ENCODE measurements at places on chromosomes 1 and 21. TPM values are rescaled to one million over a fixed set of nuclear protein-coding genes. Genes with fewer than 3 reads are reported as not detected.

DNA sequence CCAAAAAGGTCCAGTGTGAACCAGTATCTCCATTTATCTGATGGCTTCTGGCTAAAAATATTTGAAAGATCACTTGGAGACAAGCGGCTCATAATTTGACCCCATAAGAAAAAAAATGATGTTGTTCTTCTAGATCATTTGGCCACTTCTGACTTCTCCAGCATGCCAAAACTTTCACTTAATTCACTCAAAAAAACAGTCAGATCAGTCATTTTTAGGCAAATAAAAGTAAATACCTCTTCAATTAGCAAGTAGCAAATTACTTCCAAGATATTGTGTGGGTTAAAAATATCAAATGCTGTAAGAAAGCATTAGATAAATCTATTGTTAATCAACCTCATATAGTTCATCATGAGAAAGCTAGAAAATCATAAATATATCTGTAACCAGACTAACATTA is 106.0 kb downstream of the ZC3H11B start:
- DNase-seq, result no peak

DPYD gene
- polyA plus RNA-seq, result 11.9 TPM

GRCh38 chr1:93235261-93235660 is 54.7 kb downstream of the CCDC18 start:
- DNase-seq, result no peak

CA6 gene
- polyA plus RNA-seq, result 0.12 TPM

MATN1 gene
- polyA plus RNA-seq, result 0.23 TPM

DNA sequence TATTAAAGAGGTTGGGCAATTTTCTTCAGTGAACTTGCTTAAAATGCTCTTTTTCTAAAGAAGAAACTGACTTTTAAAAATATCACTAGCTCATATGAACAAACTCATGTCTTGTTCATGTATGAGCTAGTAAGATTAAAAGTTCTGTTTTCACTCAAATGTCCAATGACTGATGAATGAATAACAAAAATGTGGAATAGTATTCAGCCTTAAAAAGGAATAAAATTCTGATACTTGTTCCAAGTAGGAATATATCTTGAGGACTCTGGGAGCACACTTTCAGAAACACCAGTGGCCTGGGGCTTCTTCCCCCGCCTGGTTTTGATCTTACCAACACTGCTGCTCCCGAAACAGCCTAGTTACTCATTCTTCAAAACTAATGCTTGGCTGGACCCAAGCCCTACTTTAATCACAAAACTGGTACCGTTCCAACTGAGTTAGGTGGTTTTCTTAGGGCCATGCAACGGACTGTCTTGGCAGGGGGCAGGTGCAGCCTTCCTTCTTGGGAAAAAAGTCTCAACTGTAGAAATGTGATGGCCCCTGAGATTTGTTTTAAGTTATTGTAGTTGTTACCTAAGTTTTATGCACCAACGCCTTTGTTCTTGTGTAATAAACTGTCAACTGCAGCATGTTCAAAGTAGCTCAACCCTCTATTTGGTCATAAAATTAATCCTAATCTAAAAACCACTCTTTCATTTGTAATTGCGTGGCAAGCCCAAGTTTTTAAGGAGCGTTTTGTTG is 116.0 kb downstream of the ETS2 start:
- no peak for DNase-seq

- DNase-seq, result no peak
Measured at GRCh38 chr1:151003180-151003579, 3.5 kb downstream of the MINDY1 start.

- DNase-seq, result no peak
Measured at GRCh38 chr1:208204779-208205178, 39.4 kb downstream of the PLXNA2 start.

TNFAIP8L2 gene
- 1.6 TPM for polyA plus RNA-seq

MR1 gene
- 3.6 TPM for polyA plus RNA-seq

TNFRSF14 gene
- 17.8 TPM for polyA plus RNA-seq

CHAF1B gene
- 11.4 TPM for polyA plus RNA-seq

DNA sequence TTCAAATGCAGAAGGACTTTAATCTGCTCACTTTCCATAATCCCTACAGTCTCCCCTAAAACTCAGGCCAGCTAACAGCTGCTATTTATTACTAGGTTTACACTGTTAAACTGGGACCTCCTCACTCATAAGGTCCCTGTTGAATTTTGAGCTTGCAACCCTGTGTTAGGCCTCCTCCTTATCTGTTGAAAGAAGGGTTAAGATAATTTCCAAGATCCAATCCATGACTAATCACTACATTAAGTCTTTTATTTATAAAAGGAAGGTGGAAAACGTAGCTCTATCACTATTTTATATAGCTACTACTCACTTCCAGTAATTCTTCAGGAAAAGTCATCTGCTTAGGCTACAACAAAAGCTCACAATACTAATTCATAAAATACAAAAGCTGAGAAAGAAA is 79.5 kb downstream of the EVI5 start:
- DNase-seq, result no peak

ZSCAN20 gene
- polyA plus RNA-seq, result 5.9 TPM

- no peak for DNase-seq
Measured at GRCh38 chr1:223208164-223209076, 65.4 kb upstream of the TLR5 start.

- no peak for DNase-seq
Measured at GRCh38 chr1:33274446-33274845, 18.2 kb downstream of the ZNF362 start.

DNA sequence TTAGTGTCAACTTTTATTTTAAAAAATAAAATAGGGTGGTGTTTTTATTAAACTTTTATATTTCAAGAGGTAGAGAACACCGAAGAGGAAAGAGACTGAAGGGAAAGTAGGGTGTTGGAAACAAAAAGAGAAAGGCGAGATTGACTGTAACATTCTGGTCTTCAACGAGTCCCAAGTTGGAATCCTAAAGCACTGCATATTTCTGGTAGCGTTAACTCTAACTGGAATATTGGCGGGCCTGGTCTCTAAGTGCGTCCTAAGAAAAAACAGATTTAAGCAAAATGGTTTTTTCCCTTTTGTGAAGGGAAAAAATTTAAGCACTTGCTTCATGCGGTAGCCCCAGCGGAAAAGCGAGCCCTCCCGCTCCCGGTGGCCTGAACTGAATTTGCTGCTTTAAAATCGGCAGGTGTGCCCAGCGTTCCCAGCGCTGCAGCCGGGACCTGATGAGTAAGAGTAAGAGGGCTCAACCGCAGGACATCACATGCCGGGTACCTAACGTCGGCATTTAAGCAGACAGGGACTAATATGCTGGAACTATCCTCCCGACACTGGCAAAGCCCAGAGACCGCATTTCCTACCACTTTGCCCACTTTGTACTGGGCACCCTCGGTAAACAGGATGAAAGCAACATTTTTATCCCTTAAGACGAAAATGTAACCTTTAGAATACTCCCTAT is 30.5 kb upstream of the NFIA start:
- no peak for DNase-seq

GRCh38 chr1:15187175-15188129 is 33.9 kb downstream of the TMEM51 start:
- no peak for DNase-seq

DNA sequence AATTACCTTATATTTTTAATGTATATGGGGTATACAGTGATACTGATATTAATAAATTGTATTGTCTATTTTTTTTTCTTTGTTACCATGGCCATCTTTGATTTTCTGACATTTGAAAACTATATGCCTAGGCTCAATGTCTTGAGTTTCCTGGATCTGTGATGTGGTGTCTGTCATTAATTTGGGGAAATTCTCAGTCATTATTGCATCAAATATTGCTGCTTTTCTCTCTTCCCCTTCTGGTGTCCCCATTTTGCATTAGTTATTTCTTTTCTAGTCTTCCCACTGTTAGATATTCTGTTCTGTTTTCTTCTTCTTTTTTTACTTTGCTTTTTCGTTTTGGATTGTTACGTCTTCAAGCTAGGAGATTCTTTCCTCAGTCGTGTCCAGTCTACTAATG is 33.8 kb downstream of the ZBTB40 start:
- no peak for DNase-seq

DNA sequence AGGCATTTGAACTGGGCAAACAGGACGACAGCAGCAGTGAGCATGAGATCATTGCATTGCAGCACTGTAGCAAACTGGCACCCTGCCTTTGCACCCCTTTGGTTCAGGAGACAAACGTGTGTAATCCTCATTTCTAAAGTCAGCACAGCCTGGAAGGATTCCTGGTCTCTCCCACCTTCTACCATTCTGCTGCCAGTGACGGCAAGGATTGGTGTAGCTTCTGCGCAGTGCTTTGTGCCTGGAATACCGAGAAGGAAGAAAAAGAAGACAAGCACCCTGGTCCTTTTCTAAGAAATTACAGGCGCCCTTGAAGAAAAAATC is 805.3 kb downstream of the USP25 start:
- DNase-seq, result no peak

- no peak for DNase-seq
Measured at GRCh38 chr1:226651041-226651731, 87.9 kb downstream of the ITPKB start.

DNA sequence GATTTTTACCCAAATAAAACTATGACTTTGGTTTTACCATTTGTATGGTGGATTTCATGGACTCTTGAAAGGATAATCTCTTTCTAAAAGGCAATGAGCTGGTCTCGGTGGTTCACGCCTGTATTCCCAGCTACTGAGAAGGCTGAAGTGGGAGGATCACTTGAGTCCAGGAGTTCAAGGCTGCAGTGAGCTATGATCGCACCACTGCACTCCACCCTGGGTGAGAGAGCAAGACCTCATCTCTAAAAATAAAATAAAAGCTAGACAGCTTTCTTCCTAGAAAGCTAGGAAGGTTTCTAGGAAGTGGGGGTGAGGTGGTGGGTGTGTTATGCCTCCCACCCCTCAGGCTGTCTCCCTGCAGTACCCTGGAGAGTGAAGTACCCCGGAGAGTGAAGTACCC is 54.0 kb upstream of the L1TD1 start:
- no peak for DNase-seq

GRCh38 chr1:89958851-89959654 is 35.9 kb upstream of the ZNF326 start:
- no peak for DNase-seq

- no peak for DNase-seq
Measured at GRCh38 chr1:206449565-206449964, 20.7 kb upstream of the IKBKE start.

CORT gene
- 2.6 TPM for polyA plus RNA-seq

- DNase-seq, result no peak
Measured at GRCh38 chr1:24459551-24460266, 42.9 kb upstream of the RCAN3 start.

DNA sequence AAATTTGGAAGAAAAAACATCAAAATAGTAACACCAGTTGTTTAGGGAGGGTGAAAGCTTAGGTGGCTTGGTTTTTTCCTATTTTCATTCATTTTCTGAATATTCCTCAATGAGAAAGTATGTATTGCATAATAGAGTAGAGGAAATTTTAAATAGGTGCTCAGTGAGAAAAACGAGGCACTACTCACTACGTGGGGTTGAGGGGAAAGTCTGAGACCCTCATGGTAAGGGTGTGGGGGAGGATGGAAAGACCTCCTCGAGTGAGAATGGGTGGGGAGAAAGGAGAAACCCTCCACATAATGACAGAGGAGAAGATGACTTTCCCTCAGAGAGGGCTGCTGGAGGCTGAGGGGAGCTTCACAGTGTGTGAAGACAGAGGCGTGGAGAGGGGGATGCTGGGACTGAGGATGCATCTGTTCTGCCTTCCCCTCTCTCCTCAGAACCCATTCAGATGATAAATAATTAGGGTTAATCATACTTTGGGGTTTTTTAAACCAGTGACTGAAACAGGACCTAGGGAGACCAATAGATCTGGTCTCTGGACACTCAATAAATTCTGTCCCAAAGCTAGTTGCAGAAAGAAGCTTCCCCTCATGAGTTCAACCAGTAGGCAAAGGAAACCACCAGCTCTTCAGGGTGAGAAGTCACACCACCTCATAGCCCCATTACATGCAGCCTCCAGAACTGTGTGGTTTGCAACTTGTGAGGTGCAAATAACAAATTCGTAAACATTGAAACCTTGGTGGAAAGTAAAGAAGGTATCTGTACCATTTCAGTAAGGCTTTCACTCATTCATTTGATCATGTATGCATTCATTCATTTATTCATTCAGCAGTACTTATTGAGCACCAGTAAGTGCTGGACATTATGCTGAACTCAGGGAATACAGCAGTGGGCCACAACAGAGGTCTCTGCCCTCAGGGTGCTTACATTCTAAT is 17.1 kb downstream of the SLAMF7 start:
- DNase-seq, result no peak

- no peak for DNase-seq
Measured at GRCh38 chr1:4317207-4317606, 337.2 kb upstream of the AJAP1 start.
